ENCODE measurements at places on chromosomes 11 and 22.
A peak's percentile ranks its signal among the peaks of the same experiment; 100 is the strongest.

- no peak for DNase-seq
These were observed 261.9 kb upstream of the LUZP2 start for GRCh38 chr11:24234822-24235508.

GRCh38 chr11:36312611-36313472, 16.8 kb downstream of the PRR5L start:
- no peak for DNase-seq

DNA sequence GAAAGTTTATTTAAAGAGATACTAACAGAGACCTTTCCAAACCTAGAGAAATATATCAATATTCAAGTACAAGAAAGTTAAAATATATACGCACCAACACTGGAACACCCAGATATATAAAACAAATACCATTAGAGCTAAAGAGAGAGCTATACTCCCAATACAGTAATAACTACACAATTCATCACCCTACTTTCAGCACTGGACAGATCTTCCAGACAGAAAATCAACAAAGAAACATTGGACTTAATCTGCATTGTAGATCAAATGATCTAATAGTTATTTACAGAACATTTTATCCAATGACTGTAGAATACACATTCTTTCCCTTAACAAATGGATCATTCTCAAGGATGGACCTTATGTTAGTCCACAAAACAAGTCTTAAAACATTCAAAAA, 311.9 kb downstream of the METTL15 start:
- DNase-seq, result no peak

DNA sequence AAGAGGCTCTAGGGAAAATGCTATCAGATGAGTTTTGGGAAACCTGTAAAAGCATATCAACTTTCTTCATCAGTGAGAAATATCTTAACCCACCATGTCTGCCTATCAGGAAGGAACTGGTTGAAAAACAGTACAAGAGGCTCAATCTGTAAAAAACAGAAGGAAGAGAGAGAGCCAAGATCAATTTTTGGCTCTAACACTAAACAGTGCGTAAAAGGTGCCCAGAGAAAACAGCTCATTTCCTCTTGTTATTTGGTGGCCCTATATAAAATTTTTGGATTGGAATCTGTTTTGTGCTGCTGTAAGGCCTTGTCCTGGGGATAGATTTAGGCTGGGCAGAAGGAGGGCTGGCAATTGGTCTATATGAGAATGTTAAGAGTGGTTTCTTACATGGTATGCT, 12.1 kb downstream of the MS4A2 start:
- no peak for DNase-seq

DNA sequence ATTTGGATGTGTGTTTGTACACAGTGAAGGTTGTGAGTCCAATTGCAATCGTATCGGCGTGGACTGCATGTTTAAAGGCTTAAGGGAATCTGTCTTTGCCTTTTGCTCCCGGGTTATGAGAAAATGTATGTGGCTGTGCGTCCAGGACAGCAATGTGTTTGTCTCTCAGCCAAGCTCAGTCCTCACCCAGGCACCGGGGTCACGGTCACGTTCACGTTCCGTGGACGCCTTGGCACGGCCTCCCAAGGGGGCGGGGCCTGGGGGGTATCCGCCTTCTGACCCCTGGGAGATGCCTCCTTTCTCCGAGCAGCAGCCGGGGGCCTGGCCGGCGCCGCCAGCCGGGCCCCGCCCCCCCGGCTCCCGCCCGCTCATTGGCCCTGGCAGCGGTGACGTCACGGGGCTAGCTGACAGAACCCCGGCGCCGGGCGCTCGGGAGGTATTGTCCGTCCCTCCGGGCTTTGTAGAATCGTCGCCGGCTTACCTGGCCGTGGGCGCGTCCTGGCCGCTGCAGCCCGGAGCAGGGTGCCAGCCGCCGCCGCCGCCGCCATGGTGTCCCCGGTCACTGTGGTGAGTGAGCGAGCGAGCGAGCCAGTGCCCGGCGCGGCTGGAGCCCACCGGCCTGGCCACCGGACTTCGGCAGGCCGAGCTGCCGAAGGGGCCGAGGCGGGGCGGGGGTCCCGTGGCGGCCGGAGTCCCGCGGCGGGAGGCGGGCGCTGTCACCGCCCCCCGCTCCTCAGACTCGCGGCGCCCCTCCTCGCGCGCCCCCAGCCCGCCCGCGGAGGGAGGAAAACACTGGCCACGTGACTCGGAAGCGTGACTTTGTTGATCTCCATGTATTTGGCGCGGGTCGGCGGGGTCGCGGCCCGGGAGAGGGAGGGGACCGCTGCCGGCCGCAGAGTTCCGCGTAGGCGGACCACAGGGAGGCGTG, at the start of gene TMEM86A:
Gene TMEM86A (plus strand): TSS at position 439 of the 928 bp plus-strand sequence. CDS start 108 bp downstream, at position 547.
- DNase-seq, result peak; percentile 89

DNA sequence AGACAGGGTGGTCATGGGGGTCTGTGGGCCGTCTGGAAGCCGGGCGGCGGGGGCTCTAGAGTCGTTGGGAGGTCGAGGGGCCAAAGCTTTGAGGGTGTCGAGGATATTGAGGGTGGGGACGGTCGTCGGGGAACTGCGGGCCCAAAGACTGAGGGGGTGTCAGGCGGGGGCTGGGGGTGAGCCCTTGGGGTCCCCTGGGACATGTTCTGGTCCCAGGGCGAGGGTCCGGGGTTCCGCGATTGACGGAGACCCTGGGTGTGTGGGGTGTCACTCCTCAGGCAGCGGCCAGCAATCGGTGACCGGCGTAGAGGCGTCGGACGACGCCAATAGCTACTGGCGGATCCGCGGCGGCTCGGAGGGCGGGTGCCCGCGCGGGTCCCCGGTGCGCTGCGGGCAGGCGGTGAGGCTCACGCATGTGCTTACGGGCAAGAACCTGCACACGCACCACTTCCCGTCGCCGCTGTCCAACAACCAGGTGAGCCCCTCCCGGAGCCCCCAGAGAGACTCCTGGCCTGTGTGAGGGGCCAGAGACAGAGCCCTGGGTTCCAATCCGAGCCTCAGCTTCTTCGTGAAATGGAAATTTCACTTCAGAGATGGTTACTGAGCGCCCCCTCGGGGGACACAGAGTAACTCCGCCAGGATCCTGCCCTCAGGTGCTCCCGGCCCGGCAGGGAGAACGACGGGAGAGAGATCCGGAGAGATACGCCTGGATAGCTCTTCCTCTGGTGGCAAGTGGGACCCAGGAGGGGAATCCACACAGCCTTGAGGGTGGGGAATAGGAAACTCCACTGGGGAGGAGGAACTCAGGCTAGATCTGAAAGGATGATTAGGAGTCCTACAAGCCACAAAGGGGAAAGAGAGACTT, 714 bp downstream of the SDF2L1 start:
- peak; percentile 52 for DNase-seq

- no peak for DNase-seq
These were observed 7.7 kb downstream of the TRPM5 start for GRCh38 chr11:2436521-2437031.

- no peak for DNase-seq
These were observed 116.8 kb upstream of the NNMT start for GRCh38 chr11:114179234-114179941.

- DNase-seq, result no peak
These were observed 31.4 kb downstream of the PPIL2 start for GRCh38 chr22:21697021-21697771.

- no peak for DNase-seq
These were observed 63.8 kb downstream of the ST14 start for GRCh38 chr11:130223291-130223971.

GRCh38 chr11:74770456-74770855, 21.8 kb downstream of the RNF169 start:
- no peak for DNase-seq

DNA sequence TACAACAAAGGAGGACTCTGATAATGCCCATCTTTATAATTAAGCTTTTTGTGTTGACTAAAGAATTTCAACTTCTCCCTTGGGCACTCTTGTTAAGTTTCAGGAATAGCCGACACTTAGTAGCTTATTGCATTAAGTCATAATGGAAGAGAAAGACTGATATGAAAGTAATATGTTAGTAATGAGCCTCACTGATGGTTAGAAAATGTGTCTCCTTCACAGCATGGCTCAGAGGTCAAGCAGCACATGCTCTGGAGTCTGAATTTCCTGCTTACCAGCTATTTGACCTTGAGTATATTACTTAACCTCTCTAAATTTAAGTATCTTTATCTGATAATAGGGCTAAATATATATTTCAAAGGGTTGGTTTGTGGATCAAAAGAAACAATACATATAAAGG, 39.0 kb downstream of the PDGFD start:
- no peak for DNase-seq

DNA sequence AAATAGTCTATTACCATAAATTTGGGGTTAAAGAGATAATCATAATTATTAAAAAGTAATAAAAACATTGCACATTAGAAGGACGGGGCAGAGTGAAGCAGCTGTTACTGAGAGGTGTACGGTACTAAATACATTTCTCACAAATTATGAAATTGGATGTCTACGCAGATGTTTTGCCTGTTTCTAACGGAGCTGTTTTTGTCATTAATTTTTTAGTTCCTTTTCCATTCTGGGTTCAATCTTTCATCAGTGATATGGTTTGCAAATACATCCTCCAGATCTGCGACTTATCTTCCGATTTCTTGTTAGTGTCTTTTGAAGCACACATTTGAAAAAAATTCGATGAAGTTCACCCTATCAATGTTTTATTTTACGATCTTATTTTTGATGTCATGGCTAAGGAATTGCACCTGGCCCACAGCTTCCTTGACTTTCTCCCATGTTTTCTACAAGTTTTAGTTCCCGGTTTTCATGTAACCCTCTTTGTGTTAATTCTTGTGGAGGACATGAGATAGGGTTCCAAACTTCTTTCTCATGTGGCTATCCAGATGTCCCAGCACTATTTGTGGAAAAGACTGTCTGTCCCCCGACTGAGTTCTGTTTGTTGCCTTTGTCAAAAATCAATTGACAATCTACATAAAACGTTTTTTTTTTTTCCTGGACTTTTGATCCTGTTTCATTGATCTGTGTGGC, 21.3 kb upstream of the KRTAP5-6 start:
- no peak for DNase-seq

GRCh38 chr11:28537822-28538221, 429.6 kb downstream of the METTL15 start:
- no peak for DNase-seq

DNA sequence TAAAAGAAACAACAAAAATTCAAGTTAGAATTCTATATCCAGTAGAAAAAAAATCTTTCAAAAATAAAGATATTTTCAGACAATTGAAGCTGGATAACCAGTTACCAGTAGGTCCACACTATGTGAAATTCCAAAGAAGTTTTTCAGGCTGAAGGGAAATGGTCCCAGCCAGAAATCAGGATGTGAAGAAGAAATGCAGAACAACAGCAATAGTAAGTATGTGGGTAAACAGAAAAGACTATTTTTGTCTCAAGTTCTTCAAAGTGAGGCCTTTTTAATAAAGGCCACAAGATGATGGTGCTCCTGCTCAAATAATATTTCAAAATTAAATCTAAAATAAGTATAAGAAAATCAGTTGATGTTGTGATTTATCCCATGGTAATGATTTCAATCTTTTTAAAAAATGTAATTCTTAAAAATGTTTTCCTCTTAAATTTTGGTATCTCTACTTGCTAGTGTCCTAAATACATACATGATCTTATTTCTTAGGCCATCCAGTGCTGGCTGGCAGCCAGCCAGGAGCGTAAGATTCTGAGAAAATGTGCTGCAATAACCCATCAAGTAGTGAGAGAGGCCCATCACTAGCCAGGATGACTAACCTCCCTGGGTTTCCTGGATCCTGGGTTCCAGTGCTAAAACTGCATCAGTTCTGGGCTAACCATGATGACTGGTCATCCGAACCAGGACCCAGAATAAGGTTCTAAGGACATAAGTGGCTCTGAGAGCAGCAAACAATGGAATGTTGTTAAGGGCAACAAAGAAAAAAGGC, 15.6 kb upstream of the UCP3 start:
- no peak for DNase-seq

DNA sequence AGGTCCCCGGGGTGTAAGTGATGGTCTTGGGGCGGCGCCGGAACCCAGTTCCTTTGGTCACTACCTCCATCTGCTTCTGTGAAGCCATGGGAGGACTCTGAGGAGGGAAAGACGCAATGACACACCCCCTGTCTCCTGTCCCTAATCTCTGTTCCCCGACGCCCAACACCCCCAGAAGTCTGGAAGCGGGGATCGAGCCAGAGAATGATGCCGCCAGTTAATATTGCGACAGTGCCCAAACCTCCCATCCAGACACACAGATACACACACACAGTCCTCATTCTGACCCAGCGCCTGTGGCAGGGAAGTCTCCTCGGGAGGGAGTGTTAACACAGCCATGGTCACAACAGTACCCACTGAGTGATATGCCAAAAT, 352 bp downstream of the C22orf23 start:
- DNase-seq, result no peak

DNA sequence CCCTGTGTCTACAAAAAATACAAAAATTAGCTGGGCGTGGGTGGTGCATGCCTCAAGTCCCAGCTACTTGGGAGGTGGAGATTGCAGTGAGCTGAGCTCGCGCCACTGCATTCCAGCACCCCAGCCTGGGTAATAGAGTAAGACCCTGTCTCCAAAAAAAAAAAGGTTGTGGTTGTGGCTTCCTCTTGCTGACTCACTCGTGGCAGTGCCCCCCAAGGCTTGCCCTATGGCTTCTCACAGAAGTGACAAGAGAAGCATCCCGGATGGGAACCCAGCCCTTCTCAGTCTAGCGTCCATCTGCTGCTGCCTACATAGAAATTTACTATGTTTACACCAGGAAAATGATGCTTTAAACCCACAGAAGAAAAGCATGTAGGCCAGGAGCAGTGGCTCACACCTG, 68.5 kb upstream of the PITPNB start:
- DNase-seq, result no peak

GRCh38 chr11:112784323-112785073, 176.7 kb upstream of the NCAM1 start:
- DNase-seq, result no peak

DNA sequence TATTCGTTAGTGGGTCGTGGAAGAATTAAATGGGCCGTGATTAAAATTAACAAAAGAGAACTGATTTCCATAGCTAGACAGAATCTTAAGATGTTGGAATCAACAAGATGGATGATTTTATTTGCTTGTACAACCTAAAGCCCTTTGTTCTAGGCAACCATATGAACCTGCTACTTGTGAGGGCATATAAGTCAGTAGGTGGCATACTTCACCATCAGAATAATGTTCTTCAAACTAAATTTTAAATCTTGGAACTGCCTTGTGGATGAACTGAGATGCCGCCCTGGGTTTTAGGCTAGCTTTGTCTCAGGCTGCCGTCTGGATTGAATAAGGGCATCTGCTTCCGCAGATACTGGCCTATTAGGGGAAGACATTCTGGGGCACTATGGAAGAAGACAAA, 40.9 kb downstream of the CSRP3 start:
- no peak for DNase-seq

DNA sequence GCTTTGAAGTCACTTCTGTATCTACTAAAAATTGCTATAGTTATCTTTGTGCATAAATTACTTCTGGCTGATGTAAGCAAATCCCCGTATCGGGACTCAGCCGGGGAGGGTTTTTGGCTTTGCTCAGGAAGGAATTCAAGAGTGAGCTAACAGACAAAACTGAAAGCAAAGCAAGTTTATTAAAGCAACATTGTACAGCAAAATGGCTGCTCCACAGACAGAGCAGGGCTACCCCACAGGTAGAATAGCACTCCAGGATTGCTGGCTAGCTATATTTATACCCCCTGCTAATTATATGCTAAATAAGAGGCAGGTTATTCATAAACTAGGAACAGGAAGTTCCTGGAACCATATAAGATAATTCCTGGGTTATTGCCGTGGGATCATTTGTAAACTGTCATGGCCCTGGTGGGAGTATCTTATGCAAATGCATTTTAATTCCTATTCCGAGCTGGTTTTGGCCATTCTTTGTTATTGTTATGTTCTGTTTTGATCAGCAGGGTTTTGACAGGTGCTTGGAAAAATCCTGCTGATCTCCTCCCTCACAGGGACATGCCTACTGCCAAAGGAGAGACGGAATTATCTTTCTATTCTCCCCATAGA, 15.2 kb downstream of the MIF start:
- DNase-seq, result no peak

Measured in stimulated activated CD4-positive, alpha-beta T cell treated with anti-CD3 and anti-CD28 coated beads, Interleukin-1b, Interleukin-23, amount 100 ng/mL, for 4 hours (primary cell).